ENCODE measurements at places on chromosomes 1 and 21.

DNA sequence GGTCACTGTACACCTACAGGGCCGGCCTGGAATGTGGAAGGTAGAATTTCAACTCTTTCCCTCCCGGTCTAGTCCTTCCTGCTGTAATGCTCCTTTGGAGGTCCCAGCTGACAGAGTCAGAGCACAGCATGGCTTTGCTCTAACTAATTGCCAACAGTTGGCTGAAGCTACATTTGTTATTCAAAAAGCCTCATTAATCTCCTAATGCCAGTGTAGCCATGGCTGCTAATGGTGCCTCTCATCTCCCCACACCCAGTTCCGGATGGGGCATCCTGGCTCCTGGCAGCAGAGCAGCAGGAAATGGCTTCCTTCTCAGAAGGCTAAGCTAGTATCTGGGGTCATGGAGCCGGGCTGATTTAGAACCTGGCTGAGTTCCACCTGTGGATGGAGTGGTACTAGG is 18.7 kb upstream of the CAMK1G start:
- DNase-seq = no peak

DNA sequence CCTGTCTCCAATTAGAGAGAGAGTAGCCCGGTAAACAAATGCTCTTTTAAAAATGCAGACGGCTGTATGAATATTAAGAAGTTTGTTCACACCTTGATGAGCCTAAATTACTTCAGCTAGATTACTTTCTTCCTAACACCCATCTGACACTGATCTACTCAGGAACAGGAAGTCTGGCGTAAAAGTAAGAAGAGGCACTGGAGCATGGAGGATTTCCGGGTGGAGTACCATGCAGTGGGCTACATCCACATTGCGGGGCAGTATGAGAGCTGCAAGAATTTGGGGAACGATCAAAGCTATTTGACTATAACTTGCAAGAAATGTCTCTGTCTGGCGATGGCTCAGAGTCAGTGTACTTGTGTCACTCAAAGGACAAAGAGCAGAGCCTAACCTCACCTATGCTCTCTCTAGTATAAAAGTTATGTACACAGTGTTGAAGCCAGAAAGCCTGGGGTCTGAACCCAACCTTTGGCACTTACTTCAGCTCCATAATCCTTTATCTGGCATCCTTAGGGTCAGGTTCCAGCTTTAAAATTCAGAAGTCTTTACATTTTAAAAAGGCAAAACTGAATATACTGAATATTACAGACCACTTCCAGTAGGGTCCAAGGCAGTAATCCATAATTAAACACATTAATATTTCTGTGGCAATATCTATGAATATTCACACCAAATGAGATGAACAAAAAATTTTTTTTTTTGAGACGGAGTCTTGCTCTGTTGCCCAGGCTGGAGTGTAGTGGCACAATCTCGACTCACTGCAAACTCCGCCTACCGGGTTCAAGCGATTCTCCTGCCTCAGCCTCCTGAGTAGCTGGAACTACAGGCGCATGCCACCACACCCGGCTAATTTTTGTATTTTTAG is 7.9 kb upstream of the GNPAT start:
- DNase-seq = no peak

- DNase-seq = no peak
These were observed 7.5 kb upstream of the LAMC2 start for GRCh38 chr1:183178545-183178944.

DNA sequence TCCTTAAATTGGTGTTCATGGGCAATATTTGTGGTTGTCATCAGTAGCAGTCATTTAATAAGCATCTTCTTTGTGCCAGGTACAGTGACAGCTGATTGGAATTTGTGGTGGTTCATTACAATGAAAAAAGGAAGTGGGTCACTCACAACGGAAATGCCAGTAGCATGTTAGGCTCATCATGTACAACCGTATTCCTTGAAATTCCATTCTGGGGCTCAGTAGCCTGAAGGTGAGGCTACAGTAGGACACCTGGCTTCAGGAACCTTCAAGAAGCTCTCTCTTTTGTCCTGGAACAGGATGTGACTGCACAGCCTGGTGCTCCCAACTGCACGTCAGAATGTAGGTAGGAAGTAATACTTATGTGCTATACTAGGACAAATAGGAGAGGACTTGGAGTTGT is 93.9 kb downstream of the ST3GAL3 start:
- no peak for DNase-seq

GRCh38 chr1:32200226-32201010 is at the start of gene CCDC28B:
Gene CCDC28B, plus strand, starts transcription at chr1:32200595. Its CDS starts 1,341 bp downstream, at chr1:32201936.
- no peak for DNase-seq

DNA sequence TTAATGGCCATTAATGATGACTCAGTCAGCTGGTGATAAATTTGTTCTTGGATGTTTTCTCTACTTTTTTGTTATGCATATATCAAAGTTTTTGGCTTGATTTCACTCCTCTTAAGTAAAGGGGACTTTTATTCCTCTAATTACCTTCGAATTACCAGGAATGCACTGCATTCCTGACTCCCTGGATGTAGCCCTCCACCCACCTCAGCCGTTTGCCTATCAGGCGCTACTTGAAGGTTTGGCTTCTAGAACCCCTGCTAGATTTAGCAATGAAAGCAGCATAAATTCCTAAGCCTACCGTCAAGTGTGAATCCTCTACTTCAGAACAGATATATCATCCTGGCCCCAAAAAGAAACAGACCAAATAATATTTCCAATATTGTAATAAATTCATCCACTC is 387.8 kb upstream of the ADGRL2 start:
- no peak for DNase-seq

- no peak for DNase-seq
These were observed 219.5 kb downstream of the GRIK3 start for GRCh38 chr1:36814774-36815173.

DNA sequence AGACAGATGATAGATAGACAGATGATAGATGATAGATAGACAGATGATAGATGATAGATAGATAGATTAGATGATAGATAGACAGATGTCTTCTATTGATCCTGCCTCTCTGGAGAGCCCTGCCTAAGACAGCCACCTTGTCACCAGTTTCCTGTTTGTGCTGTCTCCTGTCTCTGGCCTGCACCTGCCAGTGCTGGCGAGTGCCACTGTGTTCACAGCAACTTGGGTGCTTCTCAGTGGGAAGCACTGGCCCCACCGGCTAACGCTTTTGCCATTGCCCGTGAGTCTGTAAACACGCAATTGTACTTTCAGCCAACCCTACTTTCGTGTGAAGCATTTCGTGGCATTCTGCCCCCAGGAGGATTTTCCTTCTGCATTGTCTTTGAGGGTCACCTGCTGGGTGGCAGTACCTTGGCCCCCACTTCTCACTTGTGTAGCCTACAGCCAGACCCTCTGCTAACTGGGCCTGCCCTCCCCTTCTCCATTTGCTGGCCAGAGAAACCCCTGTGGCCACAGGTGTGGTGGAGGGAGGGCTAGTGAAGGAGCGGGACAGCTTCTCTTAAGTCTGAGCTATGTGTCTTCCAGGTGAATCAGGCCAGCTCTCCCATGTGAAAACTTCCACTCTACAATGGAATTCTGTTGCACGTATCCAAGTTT is 23.4 kb upstream of the PDE9A start:
- no peak for DNase-seq

DNA sequence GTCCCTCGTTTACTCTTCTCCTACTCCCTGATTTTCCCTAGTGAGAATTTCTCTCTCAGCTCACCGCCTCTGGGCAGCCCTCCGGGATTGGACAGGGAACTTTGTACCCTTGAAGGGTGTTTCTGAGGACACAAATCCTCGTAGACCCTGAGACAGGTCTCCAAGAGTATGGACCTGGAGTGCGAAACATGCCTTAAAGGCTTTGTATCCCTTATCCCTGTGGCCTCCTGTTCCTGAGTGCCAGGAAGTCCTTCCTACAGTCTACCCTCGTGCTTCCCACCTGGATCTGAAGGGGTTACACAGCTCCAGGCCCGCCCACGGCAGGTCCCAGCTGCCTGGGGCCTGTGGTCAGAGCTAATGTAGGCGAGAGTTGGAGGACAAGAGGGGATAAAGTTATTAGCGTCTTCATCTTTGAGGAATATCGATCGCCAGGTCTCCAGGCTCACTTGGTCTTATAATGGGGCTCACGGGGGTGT is 7.6 kb upstream of the PEAR1 start:
- no peak for DNase-seq
